ENCODE measurements at places on chromosomes 3 and 15. TPM values are rescaled to one million over a fixed set of nuclear protein-coding genes. Genes with fewer than 3 reads are reported as not detected.
A peak's percentile ranks its signal among the peaks of the same experiment; 100 is the strongest.

DNA sequence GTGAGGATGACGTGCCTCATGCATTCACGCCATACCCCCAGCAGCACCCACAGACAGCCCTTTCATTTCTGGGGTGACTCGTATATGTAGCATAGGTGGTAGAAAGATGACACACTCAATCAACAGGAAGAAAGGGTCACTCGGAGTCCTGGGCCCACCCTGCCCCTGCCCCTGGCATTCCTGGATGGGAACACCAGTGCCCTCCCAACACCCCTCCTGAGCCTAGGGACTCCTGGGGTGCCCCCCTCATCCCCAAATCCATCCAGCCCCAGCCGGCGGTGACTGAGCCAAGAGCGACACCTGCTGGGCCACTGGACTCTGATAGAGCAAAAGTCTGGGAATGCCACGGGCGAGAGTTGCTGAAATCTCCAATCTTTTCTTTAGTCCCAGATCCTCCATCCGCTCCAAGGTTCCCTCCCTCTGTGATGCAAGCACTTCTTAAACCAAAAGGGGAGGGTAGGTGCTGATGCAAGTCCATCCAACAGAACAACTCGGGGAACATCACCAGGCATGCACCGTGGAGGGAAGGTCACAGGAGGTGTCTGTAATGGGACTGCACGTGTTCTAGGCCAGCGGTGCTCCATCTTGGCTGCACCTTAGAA, 31.1 kb downstream of the ACAN start:
- peak; percentile 72 for DNase-seq

Gene PIF1
- total RNA-seq: 6.9 TPM

GRCh38 chr3:155712008-155712407, 32.9 kb downstream of the PLCH1 start:
- DNase-seq: no peak

DNA sequence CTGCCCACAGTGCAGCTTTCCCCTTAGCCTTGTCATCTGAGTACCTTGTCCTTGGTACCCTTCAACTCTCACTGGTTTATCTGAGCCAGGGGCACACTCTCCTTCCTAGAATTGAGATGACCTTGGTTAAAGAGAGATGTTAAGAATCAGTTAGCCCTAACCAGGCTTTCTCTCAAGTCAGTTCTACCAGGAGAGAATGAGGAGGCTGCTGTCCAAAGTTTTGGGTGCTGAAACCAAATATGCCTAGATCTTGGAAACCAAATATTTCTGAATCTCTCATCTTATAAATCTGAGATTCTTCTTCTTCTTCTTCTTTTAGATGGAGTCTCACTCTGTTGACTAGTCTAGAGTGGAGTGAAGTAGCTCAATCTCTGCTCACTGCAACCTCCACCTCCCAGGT, 12.0 kb upstream of the CTXND1 start:
- no peak for DNase-seq

DNA sequence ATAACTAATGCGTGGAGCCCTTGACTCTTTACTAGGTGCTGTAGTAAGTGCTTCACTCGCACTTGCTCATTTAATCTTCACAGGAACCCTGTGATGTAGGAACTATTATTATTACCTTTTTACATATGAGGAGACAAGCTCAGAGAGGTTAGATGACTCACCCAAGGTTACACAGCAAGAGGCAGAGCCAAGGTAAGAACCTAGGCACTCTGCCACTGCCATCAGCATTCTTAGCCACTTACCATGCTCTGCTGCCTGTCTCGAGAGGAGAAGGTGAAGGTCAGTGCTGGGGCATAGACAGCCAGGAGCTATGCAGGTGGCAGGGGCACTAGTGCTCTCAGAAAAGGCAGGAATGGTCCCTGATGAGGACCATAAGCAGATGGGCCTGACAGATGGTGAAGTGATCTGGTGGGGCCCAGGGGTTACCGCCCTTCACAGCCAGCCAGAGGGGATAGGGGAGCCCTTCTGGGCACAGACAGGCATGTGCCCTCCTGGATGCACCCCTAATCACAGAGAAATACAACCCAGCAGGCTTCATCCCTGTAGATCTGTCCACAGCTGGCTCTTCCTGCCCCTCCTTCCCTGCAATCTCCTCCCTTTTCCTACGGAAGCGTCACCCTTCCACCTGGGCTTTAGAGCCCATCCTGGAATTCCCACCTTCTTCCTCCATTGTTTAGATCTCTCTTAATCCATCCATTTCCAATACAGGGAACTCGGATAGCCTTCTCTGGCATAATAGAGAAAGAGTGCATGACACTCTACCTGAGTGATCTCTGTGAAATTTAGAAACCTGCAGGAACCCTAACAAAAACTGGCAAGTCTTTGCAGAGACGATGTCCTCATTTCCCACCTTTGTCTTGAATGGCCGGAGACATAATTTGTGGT, 26.9 kb downstream of the ABTB1 start:
- no peak for DNase-seq

Data from testis (tissue), 5 donors.